ENCODE measurements at places on chromosomes 1 and 21. TPM values are rescaled to one million over a fixed set of nuclear protein-coding genes. Genes with fewer than 3 reads are reported as not detected.
A peak's percentile ranks its signal among the peaks of the same experiment; 100 is the strongest.

The ADAM30 gene
- polyA plus RNA-seq: not detected

The CDKN2C gene
- 15.5 TPM for polyA plus RNA-seq

DNA sequence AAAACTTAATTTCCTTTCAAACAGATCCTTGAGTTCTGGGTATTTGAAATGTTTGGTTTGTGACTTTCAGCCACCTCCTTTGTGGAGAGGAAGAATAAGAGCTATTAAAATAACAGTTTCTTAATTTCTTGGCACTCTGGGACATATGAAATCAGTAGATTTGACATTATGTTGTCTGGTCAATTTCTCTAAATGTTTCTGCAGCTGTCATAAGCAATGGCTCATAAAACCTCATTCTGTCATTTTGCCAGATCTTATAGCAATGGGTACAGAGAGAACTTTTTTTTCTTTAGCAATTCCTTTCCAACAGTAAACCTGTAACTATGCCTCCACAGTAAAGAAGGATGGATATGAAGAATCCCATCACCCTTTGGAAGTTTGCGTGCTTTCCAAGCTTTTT is 52.6 kb downstream of the LAMC1 start:
- DNase-seq: no peak

DNA sequence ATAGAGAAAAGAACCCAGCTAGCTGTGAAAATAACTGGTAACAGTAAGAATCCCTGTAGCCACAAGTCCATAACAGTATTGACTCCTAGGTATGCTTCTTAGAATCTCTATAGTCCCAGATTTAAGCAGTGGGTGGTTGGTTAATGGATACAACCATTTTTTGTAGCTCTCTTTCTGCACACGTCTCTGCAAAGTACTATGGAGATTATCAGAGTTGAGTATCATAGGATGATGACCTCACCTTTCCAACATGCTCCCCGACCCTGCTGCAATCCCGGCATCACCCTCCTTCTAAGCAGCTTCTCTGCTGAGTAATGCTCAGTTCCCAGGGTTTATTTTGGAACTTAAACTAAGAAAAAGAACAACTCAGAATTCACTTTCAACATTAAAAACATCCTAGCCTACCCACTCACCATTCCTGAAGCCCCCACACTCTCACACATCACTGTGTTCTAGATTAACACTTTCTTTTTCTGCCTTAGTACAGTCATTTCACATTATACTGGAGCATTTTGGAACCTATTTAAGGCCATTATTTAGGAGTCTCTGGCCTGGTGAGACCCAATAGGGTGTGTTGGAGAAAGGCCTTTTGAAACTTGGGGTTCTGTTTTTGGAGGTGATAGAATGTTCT is 2.7 kb downstream of the MLLT11 start:
- DNase-seq: no peak

- DNase-seq: peak; percentile 33
These were observed 78.7 kb upstream of the ZNF281 start for GRCh38 chr1:200488375-200489165.

- DNase-seq: no peak
These were observed 1.3 kb upstream of the THAP3 start for GRCh38 chr1:6623269-6623965.

DNA sequence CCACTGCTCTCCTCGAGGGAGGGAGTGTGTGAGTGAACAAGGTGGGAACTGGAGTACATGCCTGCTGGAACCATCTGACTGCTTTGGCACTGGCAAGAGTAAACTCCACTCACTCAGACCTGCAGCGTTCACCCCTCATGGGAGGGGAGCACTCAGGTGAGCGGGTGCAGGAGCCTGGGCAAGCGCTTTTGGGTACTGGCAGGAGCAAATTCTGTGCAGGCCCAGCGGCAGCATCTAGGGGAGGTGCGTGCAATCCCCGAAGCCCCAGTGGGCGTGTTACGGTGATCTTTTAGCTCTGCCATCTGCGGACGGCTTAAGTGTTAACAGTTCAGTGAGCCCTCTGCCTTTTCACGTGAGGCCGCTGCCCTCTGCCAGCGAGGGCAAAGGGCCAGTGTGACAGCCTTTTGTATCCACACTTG is 127.4 kb downstream of the PATJ start:
- no peak for DNase-seq

DNA sequence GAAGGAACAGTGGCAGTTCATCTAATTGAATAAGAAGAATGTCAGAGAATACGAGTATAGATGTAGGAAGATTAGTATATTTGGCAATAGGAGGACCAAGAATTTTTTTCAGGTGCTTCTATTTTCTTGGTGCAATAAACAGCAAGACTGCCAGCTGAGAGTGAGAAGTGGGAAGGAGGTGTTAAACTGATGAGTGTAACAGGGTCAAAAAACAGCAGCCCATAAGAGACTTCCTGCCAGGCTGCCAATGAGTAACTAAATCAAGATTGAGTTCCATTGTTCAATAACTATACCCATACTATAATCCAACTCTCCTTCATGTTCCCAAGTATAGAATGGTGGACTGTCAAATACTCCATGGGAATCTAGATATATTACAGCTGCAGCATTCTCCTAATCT is 28.7 kb downstream of the LYST start:
- DNase-seq: no peak

The VSIG8 gene
- not detected for polyA plus RNA-seq

GRCh38 chr1:220680085-220680687 is 10.0 kb upstream of the C1orf115 start:
- no peak for DNase-seq

DNA sequence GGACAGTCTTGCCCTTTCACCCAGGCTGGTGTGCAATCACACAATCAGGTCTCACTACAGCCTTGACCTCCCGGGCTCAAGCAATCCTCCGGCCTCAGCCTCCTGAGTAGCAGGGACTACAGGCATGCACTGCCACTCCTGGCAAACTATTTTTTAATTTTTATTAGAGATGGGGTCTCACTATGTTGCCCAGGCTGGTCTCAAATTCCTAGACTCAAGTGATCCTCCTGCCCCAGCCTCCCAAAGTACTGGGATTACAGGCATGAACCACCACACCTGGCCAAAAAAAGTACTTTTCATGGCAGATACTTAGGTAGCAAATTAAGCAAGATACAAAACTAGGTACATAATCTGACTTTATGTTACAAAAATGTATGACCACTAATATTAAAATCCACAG is 8.3 kb downstream of the EIF4G3 start:
- DNase-seq: no peak

The AJAP1 gene
- 0.07 TPM for polyA plus RNA-seq

The RNU1-3 gene
- polyA plus RNA-seq: not detected

The PRPF38B gene
- polyA plus RNA-seq: 89.2 TPM

DNA sequence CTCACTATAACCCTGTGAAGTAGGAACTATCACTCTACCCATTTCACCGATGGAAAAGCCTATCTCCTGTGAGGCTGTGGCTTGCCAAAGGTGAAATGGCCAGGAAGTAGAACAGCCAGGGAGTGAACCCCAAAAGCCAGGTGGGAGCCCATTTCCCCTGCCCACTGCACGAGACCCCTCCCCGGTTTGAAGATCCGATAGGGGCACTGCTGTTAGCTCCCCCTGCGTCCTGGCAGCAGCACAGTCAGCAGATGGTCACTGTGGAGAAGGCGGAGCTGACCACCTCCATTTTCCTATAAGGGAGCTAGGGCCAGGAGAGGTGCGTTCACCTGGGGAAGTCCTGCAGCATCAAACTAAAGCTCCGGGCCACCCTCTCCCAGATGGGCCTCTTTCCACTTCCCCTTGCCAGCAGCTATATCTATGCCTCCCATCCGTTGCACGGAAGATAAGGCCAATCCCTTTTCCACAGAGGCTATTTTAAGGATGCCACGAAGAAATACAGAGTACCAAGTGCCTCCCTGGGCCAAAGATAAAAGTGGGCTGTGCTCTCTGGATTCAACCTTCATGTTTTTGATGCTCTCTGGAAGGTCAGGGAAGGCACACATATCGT is 7.8 kb downstream of the ERG start:
- DNase-seq: no peak

The GUCA2A gene
- 1.5 TPM for polyA plus RNA-seq

The CD5L gene
- not detected for polyA plus RNA-seq

DNA sequence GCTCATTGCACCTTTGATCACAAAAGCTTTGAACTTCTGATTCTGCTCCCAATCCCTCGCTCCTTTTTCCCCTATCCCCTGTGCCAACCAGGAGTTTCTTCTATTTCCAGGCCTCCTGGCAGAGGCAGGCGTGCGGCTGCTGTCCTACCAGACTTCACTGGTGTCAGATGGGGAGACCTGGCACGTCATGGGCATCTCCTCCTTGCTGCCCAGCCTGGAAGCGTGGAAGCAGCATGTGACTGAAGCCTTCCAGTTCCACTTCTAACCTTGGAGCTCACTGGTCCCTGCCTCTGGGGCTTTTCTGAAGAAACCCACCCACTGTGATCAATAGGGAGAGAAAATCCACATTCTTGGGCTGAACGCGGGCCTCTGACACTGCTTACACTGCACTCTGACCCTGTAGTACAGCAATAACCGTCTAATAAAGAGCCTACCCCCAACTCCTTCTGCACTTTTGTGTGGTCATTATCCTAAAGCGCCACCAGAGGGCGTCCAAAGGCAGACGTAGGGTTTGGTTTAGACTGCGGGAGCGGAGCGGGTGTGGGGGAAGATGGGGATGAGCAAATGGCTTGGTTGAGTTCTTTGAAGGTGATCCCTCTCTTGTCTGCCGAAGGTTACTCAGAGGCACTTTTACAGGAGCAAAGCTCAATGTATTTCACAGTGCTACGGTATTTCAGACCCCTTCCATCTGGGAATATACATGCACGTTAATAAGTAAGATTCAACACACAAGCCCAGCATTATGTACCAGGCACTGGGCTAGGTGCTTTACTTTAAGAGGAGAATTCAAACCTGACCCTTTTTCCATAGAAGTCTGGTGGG is 24.7 kb downstream of the HMGCS2 start:
- peak; percentile 72 for DNase-seq

The CD52 gene
- polyA plus RNA-seq: 7.0 TPM

DNA sequence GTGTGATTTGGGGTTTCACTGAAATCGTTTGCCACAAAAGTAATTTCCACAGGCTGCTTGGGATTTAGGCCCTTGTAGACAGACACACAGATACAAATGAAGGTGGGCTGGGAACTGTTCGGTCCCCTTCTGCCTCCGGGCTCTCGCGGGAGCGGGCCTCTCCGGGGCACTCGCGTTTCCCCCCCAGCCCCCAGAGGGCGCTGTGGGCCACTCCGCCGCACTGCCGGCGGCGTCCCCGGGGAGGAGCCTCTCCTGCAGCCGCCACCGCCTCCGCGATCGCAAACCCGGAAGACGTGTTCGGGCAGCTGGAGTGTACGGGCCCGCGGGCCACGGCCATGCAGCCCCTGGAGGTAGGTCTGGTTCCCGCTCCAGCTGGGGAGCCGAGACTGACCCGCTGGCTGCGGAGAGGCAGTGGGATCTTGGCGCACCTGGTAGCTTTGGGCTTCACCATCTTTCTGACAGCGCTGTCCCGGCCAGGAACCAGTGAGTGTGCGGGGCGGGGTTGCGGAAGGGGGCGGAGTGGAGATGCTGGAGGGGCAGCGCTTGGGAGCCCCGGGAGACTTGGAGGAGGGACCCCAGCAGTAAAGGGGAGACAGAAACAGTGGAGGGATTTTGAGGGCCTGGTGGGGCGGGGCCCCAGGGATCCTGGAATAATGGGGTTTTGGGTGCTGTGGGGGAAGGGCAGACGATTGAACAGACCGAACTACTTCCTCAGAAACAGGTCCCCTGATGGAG is at the start of gene CYB561D1:
CYB561D1 (plus strand) TSS at position 290 of the 735 bp plus-strand sequence; CDS start at position 336, 46 bp downstream.
- peak; percentile 86 for DNase-seq

DNA sequence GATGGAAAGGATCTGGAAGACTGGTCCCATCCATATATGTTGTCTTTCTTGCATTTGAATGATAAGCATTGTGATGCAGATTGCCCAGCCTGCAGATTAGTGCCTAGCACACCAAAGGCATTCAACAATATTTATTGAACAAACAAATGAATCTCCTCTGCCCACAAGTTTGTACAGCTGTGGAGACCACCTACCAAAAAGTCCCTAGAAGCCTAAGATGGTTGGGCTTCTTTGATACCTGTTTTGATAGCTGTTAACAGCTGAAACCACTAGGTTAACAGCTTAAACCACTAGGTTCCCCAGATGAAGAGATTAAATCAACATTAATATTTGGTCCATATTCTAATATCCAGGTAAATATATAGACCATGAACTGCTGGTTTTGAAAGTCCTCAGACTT is 9.8 kb downstream of the DUSP10 start:
- no peak for DNase-seq

GRCh38 chr1:20052386-20052785 is 17.6 kb upstream of the PLA2G5 start:
- DNase-seq: no peak

- DNase-seq: no peak
These were observed 19.8 kb downstream of the NENF start for GRCh38 chr1:212452323-212453155.

GRCh38 chr1:152125834-152126443 is 10.7 kb upstream of the TCHH start:
- no peak for DNase-seq

GRCh38 chr1:201501144-201501543 is 5.8 kb downstream of the CSRP1 start:
- DNase-seq: no peak

The AMY1A gene
- polyA plus RNA-seq: 0.15 TPM

- DNase-seq: peak; percentile 96
These were observed at the start of gene RABGGTB for GRCh38 chr1:75785983-75786853. RABGGTB (plus strand) TSS chr1:75786256; CDS start chr1:75786272, 16 bp downstream.

DNA sequence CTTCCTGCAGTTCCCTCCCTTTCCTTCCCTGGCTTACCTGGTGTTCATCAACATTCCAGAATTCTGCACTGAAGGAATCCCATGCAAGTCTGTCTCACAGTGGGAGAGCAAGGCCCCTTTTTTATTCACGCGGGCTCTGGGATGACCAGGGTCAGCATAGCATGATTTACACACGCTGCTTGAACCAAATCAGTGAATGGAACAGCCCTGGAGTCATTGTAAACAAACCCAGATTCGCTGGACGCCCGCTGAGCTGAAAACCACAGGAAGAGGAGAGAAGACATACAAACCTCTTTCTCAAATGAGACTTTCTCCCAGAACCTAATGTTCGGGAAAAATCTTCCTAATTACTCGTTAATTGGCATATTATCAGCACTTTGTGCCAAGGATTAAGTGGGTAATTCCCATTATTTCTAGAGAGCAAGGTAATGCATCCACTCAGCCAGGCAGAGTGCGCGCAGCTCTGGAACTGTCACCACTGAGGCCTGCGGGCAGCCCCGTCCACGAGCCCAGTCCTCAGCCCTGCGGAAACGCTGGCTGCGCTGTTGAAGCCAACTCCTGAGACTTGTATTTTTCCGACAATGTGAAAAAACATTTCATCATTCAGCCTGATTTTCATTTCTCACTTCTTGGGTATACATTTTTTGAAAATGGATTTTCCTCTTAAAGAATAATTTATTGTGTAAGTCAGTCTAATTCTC is 140.0 kb downstream of the ETS2 start:
- no peak for DNase-seq

GRCh38 chr1:174191349-174191862 is 32.1 kb downstream of the RABGAP1L start:
- no peak for DNase-seq

- DNase-seq: no peak
These were observed 8.7 kb downstream of the SLX9 start for GRCh38 chr21:44948426-44949120.
